ENCODE measurements at places on chromosomes 12 and 14.
A peak's percentile ranks its signal among the peaks of the same experiment; 100 is the strongest.

- no peak for DNase-seq
These were observed 43.8 kb upstream of the PPM1H start for GRCh38 chr12:62978768-62979167.

GRCh38 chr14:92439537-92440344, 73.8 kb upstream of the RIN3 start:
- no peak for DNase-seq

DNA sequence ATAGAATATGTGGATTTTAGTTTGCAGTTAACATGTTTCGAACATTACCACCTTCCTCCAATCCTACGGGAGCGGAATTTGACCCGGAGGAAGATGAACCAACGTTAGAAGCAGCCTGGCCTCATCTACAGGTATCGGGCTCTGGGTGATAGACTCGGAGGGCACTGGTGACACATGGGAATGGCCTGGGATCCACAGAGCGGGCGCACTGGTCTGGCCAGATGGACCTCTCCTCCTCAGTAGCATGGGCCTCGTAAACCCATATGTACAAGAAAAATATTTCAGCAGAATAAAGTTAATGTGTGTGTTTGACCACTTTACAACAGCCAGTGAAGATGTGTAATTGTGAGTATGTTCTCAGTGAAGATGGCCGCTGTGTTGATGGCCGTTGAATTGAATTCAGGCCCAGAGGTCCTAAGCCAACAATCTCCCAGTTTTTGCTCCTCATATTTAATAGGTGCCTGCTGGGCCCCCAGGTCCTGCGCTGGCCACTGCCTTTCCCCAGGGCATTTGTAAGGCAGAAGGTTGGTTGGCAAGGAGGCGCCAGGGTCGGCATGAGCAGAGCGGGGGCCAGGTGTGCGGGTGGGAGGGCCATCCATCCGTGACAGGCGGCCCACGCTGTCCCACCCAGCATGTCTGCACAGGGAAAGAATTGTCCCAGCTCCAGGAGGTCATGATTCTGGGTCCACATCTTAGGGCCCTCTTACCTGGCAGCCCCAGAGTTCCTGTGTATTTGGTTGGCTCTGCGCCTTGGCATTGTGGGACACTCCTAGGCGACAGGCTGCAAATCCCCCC, 82.0 kb upstream of the DYNC1H1 start:
- DNase-seq: no peak

GRCh38 chr12:56636675-56637540, 6.8 kb upstream of the BAZ2A start:
- DNase-seq: peak; percentile 99

GRCh38 chr14:64572386-64573104, 22.8 kb downstream of the PPP1R36 start:
- no peak for DNase-seq

- DNase-seq: no peak
These were observed 391 bp downstream of the SERPINA4 start for GRCh38 chr14:94561656-94562010.

GRCh38 chr14:44620121-44621019, 113.3 kb upstream of the FSCB start:
- DNase-seq: no peak

DNA sequence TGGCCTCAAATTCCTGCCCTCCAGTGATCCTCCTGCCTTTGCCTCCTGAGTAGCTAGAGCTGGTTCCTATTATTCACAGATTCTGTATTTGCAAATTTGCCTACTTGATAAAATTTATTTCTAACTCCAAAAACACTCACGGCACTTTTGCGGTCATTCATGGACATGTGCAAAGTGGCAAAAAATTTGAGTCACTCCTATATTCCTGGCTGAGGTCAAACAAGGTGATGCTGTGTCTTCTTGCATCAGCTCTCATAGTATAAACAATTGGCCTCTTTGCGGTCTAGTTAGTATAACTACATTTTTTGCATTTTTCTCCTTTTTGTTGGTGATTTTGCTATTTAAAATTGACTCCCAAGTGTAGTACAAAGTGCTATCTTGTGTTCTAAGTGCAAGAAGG, 24.7 kb downstream of the ATF1 start:
- DNase-seq: peak; percentile 41

DNA sequence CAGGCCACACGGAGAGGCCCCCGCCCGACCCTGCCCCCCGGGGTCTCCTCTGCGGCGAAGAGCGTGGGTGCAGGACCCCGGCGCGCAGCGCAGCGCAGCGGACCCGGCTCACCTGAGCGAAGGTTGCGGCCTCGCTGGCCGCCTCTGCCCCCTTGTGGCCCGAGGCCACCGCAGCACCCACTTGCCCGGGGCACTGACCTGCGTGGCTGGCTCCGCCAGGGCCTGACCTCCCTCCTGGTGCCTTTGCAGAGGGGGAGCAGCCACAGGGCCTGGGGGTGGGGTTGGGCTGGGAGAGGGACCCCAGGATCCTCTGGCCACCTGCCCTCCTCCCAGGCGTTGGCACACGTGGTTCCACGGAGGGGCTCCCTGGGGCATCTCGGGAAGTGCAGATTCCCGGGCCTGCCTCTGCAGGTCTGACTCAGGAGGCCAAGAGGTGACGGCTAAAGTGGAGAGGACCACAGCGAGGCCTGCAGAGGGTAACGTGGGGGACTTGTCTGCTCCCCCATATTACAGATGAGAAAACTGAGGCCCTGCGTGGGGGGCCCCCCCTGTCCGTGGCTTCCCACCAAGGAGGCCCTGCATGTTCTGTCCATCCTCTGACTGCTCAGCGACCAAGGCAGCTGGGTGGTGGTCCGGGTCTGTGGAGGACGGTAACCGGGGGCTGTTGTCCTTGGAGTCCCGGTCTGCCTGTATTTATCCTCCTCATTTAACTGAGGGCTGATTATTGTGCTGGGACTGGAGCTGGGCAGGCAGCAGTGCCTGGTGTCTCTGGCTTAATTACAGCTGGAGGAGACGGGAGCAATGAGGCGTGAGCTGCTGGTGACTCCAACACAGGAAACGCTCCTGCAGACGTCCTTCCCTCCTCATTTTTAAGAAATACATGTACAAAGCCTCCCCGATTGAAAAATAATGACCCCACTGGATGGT, 67.9 kb upstream of the BEGAIN start:
- DNase-seq: peak; percentile 58

GRCh38 chr12:50933459-50934124, 18.8 kb upstream of the HIGD1C start:
- no peak for DNase-seq

DNA sequence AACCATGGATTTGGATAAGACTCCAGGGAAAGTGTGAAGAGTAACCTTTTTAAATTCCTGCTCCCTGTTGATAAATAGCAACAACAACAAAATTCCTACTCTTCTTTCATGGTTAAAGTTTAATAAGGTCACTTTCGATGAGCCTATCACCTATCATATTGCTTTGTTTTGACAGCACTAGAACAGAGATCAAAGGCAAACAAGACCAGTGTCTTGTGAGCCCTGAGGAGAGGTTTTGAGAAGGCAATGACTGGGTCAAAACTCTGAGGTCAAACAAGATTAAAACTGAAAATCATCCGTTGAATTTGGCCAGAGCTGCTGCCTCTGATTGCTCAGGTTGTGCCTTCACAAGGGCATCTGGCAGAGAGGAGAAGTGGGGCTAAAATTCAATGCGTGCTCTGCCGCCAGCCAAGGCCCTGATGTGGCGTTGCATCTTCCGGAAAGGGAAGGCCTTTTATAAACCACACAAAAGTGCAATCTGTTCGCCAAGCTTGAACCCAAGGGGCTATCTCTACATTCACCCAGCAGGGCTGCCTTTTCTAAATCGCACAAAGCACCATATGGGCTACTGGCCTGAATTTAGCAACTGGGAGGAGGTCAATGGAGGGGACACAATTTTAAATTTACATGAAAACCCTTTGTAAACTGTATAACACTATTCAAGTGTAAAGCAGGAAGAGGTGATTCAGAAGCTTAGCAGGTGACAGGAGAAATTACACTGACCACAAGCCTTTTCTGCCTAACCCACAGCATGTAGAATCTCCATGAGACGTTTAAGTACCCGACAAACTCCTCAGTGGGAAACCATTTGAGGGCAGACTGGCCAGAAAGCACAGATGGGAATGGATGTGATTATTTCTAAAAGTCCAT, 140.8 kb downstream of the DAD1 start:
- DNase-seq: no peak

DNA sequence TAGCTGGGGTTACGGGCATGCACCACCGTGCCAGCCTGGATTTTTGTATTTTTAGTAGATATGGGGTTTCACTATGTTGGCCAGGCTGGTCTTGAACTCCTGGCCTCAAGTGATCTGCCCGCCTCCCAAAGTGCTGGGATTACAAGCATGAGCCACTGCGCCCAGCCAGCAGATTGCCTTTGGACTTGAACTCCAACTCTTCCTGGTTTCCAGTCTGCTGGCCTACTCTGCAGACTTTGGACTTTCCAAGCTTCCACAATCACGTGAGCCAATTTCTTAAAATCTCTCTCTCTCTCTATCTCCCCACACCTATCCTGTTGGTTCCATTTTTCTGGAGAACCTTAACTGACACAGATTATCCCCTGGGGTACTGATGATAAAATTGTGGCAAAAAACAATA, 55.0 kb downstream of the EMP1 start:
- no peak for DNase-seq

DNA sequence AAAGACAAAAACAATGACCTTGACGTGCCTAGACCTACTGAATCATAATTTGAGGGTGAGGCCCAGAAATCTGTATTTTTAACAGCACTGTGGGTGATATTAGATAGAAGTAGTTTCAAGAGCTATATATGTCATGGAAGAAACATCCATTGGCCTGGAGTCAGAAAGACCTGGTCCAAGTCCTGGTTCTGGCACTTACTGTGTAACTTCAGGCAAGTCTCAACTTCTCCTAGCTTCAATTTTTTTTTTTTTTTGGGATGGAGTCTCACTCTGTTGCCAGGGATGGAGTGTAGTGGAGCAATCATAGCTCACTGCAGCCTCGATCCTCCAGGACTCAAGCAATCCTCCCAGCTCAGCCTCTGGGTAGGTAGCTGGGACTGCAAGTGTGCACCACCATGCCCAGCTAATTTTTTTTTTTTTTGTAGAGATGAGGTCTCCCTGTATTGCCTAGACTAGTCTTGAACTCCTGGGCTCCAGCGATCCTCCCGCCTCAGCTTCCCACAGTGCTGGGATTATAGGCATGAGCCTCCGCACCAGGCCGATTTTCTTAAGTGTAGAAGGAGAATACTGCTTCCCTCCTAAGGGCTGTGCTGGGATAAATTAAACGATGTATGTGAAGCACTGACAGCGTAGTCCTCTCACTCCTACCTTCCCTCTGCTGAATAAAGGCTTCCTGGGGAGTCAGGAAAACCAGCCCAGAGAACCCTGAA, 14.3 kb upstream of the GPX2 start:
- no peak for DNase-seq
